ENCODE measurements at places on chromosomes 1 and 21.
A peak's percentile ranks its signal among the peaks of the same experiment; 100 is the strongest.

DNA sequence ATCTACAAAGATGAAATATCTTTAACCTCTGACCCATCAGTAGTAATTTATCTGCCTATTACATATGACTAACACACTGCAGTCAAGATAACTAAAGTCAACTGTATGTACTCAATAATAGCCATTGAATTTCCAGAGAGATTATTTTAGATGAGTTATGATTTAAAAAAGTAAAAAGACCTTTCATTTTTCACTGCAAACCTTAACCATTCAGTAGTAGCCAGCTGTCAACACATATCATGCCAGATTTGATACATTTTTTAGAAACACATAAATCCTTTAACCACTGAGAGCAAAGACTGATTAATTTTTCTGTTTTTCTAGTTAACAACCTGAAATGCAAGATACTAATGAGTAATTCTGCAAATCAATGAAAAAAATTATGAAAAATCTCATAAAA lies 31.0 kb downstream of the PALMD start:
- no peak for DNase-seq

DNA sequence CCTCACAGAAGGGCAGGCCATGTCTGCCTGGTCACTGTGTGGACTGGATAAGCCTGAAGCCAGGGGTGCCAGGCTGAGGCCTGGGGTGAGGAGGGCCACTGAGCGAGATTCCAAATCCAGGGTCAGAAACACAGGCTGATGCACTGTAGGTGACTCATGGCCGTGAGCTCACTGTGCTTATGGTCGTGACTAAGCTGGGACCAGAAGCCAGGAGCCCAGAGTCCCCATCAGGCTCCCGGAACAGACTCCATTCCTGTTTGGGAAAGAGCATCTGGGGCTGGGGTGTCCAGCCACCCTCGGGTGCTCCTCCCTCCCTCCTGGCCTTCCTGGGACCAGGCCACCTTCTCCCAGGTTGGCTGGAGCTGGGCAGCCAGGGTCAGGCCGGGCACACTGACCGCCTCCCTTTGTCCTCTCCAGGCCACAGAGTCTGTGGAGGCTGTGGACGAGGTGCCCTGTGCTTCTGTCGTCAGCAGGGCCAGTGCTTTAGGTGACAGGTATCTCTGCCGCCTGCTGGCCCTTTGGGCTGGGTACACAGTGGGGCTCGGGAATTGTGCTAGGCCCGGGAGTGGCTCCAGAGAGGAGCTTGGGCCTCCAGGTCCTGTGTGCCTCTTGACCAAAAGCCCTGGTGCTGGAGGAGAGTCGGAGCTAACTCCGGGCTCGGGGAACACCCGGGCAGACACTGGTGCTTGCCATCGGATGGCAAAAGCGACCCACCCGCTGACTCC lies 36.7 kb downstream of the AJAP1 start:
- peak; percentile 36 for DNase-seq

DNA sequence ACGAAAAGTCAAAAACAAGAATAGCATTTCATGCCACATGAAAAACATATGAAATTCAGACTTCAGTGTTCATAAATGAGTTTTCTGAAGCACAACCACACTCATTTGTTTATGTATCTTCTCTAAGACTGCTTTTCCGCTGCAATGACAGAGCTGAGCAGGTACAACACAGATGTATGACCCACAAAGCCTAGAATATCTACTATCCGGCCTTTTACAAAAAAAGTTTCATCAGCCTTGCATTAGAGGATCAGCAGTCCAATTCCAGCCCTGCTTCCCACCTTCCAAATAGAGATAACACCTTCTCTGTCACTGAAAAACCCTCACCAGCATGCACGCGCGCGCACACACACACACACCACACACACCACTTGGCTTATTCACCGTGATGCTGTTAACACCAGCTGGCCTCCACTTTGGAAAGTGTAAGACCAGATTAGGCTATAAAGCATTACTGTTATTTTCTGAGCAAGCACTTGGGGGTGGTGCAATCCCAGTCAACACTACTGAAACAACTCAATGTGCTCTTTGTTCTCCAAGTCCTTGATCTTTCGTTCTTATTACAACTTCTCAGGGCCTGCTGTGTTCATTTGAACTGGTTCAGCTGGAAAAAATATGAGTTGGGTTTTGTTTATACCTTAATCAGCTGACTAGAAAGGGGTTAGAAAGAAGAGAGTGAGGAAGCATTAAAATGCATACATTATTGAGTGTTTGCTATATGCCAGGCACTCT lies 90.0 kb downstream of the GLUL start:
- DNase-seq = peak; percentile 62

DNA sequence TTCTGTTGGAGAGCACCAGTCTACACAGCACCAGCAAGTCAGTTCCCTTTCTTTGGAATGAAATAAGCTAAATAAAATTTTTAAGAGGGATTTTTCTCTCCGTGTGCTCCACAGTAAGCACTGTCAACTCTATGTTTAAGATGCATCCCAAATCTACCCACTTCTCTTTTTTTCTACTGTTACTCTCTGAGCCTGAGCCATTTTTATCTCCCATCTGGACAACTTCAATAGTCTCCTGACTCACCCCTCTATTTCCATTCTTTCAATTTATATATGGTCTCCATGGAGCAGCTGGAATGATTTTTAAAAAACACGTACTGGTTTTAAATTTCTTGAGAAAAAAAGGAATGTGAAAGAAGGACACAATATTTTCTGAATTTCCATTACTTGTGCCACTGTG lies 24.7 kb upstream of the CCT8 start:
- DNase-seq = no peak

GRCh38 chr1:53294567-53294966 lies 33.3 kb downstream of the LRP8 start:
- peak; percentile 84 for DNase-seq

GRCh38 chr21:33315946-33316710 lies 8.6 kb upstream of the IFNAR1 start:
- no peak for DNase-seq

DNA sequence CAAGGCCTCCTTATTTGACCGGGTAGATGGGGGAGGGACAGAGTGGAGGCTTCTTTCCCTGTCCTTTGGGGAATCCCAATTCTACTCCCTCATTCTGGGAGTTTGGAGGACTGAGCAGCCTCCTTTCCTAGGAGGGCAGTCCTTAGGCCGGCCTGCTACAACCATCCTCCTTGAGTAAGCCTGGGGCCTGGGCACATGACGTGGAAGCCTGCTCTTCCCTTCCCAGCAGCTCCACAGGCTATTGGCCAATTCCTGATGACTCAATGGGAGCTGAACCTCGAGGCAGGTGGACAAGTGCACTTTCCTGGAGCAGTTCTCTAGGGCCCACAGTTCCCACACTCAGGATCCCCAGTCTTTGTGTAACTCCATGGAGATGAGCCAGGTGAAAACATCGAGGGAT lies 3.1 kb downstream of the KCNA10 start:
- no peak for DNase-seq

Measured in fibroblast of lung (primary cell).